ENCODE measurements at places on chromosomes 6 and 20.
A peak's percentile ranks its signal among the peaks of the same experiment; 100 is the strongest.

DNA sequence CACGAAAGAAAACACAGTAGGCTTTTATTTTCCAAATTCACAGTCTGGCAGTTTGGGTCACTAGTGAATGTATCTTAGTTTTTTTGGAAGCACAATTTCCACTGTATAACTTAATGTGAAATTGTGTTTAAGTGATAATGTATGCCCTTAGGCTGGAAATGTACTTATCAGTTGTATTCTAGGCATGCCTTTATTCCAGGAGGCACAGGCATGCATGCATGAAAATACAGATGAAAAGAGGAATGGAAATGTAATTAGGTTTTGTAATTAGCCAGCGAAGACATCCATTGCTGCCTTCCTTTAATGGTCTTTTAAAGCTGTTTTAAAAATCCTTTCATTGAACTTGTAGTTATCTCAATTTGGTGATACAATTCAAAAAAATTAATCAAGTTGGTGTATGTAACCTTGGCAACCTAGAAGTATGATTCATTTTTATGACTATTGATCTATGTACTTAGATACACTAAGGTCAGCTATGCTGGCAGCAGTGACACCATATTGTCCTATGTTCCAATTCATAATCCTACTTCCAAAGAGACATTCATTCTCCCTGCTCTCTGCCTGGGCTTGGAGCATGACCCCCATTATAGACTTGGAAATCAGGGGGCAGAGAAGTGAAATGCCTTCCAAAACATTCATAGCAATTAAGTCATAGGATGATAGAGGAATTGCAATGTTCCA is 73.1 kb downstream of the SNAP25 start:
- DNase-seq, result no peak

DNA sequence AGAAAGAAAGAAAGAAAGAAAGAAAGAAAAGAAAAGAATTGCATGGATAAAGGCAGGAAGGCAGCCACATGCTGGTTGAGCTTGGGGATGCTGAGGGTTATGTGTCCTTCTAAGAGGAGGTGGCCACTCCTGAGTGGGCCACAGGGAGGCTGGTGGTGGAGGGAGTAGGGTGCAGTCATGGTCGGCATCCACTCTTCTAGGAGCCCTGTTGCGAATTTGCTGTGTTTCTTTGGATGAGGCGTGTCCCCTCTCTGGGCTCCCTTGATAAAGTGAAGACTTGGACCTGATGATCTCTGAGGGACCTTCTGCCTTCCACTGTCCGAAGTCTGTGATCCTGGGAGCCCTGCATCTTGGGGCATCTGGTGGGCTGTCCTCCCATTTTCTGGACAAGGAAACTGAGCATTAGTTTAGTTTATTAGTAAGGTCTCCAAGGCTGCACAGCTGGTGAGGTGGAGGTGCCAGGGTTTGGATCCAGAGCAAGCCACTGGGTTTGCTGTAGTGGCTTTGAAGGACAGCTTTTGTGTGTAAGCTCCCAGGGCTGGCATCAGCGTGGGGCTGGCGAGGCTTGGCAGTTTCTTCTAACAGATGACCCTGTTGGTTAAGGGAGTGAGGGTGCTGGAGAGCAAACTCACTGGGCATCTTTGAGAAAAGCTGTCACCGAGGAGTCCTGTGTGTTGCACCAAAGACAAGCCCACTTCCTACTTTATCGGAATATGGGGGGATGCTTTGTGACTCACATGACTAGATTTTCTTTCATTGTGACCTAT is 4.3 kb downstream of the DLGAP4 start:
- DNase-seq, result no peak

GRCh38 chr6:168152980-168153379 is 74.0 kb upstream of the FRMD1 start:
- no peak for DNase-seq

DNA sequence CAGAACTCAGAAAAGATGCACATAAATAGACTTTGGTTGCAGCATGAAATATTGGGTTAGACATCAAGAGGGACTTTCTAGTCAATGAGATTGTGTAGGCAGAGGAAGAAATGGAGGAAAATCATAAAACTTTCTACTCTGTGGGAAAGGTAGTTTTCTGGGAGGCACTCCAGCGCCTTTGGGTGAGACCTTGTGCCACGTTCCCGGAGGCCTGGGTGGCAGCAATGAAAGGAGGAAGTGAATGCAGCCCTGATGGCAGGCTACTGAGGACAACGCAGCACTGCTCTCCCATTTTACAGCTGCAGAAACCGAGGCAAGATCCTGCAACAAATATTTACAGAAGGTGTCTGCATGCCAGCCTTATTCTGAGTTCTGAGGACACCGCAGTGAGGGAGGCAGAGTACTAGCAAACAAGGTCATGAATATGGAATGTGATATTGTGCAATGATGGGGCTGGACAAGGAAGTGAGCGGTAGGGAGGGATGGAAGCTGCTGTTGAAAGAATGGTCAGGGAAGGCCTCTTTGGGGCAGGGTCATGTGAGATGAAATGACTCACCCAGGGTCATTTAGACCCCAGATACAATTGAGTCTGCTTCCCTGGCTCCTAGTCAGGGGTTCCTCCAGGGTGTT is 159.1 kb downstream of the TFAP2C start:
- no peak for DNase-seq

DNA sequence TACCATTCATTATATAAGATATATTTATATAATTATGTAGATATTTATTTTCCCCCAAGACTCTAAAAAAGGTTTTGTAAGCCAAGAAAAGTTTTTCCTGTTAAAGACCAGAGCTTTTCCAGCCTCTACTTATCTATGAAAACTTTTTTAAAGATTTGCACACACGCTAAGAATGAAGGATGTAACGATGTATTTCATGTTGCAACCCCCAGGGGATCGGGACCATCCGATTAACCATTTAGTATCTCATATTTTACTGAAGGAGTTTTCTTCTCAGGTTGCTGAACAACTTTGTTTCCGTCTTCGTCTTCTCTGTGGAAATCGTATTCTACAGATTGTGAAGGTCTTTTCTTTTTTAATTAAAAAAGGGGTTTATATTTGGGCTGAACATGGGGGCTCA is 70.0 kb upstream of the SASH1 start:
- no peak for DNase-seq

GRCh38 chr6:107585815-107586435 is 96.0 kb downstream of the SOBP start:
- peak; percentile 78 for DNase-seq

DNA sequence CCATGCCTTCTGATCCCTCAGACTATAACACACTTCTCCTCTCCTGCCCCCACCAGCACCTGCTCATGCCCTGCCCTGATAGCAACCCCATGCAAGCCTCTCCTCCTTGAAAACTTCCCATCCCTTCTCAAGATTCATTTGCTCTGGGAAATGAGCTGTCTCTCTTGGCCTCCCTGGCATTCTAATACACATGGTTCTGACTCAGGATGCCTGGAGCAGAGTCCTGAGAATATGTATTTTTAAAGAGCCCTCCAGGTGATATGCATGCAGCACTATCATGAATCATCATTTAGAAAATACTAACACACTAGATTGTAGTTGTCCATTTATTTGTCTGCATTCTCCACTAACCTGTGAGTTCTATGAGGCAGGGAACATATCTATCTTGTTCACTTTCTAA is 26.6 kb downstream of the HDGFL1 start:
- DNase-seq, result no peak

GRCh38 chr20:47573559-47573958 is 71.9 kb downstream of the NCOA3 start:
- no peak for DNase-seq

GRCh38 chr6:43762966-43763695 is 6.9 kb upstream of the VEGFA start:
- DNase-seq, result no peak

DNA sequence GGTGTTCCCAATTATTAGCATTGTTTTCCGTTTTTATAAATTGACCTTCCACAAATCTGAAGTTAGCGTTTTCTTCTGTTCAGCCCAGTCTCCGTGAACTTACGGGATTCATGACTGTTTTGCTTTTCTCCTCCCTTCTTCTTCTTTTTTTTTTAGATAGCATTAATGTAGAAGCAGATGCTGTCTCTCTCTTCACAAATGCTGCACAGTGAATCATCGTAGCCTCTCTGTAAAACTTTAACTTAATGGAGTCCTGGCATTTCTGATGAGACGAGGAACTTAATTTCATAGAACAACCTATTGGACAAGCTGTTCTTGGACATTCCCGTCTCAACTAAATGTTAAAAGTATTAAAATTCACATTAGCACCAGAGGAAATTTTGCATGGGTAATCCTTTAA is 138.0 kb upstream of the EEF1E1 start:
- no peak for DNase-seq

- no peak for DNase-seq
Measured at GRCh38 chr6:150250826-150251225, 108.0 kb downstream of the PPP1R14C start.

- no peak for DNase-seq
Measured at GRCh38 chr6:137512757-137513605, 18.8 kb upstream of the OLIG3 start.

- DNase-seq, result no peak
Measured at GRCh38 chr6:42101186-42101657, 41.2 kb downstream of the C6orf132 start.

- DNase-seq, result no peak
Measured at GRCh38 chr6:90179190-90180169, 117.2 kb downstream of the BACH2 start.

DNA sequence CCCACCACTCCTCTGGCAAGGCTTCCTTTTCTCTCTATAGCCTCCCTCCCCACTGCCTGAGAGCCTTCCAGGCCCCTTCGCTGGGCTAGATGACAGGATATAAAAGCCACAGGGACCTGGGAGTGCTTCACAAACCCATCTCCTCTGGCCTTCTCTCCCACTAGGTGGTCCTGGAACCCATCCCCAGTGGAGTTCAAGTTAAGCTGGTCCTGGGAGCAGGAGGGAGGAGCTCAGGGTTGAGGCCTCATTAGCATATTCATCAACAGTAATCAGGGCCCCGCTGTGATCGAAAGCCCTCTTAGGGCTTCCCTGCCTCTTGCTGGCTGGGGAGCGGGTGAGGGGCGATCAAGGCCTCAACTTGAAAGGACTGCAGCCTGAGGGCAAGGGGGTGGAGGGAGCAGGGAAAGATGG is 9.1 kb downstream of the EBF4 start:
- no peak for DNase-seq

- no peak for DNase-seq
Measured at GRCh38 chr20:18166241-18166881, 28.7 kb downstream of the KAT14 start.

GRCh38 chr6:151430886-151431285 is 21.0 kb downstream of the RMND1 start:
- no peak for DNase-seq

- no peak for DNase-seq
Measured at GRCh38 chr6:139308286-139308916, 16.6 kb upstream of the TXLNB start.

GRCh38 chr6:126531840-126532239 is 191.9 kb downstream of the CENPW start:
- DNase-seq, result no peak

DNA sequence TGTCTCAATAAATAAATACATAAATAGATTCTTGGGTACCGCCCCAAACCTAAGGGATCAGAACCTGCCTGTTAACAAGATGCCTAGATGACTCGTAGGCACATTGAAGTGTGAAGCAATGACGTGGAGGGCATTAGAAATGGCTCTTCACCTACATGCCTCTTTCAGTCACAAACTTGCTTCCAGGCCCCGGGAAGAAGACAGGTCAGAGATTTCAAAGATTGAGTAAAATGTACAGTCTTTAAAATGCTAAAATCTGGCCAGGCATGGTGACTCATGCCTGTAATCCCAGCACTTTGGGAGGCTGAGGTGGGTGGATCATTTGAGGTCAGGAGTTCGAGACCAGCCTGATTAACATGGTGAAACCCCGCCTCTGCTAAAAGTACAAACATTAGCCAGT is 480.8 kb upstream of the JARID2 start:
- no peak for DNase-seq

DNA sequence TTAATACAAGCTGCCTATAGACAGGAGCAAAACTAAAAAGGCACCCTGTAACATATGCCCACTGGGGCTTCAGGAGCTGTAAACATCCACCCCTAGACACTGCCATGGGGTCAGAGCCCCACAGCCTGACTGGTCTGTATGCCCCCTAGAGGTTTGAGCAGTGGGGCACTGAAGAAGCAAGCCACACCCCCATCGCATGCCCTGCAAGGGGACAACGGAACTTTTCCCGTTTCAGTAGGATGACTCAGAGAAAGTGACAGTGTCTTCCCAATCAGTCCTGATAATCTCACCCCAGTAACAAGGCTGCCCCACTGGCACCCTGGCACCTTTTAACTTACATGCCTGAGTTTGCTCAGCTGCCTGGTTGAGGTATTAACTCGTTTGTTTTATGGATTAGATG is 35.9 kb downstream of the BEND3 start:
- DNase-seq, result no peak
